ENCODE measurements at places on chromosomes 5 and 9.

GRCh38 chr9:108272349-108272899 is 583.4 kb downstream of the ACTL7B start:
- no peak for DNase-seq

GRCh38 chr9:78566521-78566920 is 269.6 kb downstream of the PSAT1 start:
- DNase-seq = no peak

GRCh38 chr9:113876993-113877368 is 872 bp downstream of the ZNF618 start:
- no peak for DNase-seq

GRCh38 chr5:174834081-174834480 is 109.7 kb downstream of the MSX2 start:
- no peak for DNase-seq

DNA sequence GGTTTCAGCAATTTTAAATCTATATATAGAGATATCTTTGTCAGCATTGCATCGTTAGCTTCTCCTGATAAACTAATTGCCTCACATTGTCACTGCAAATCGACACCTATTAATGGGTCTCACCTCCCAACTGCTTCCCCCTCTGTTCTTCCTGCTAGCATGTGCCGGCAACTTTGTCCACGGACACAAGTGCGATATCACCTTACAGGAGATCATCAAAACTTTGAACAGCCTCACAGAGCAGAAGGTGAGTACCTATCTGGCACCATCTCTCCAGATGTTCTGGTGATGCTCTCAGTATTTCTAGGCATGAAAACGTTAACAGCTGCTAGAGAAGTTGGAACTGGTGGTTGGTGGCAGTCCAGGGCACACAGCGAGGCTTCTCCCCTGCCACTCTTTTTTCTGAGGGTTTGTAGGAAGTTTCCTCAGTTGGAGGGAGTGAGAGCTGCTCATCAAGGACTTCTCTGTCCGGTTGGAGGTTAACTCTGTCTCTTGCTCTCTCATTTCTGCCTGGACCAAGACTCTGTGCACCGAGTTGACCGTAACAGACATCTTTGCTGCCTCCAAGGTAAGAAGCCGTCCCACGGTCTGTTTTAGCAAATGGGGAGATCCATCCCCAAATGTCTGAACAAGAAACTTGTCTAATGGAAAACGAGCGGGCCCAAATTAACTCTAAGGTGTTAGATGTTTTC is at the start of gene IL4:
Gene IL4, plus strand, starts transcription at position 51 of the 692 bp plus-strand sequence. Its CDS starts 62 bp downstream, at position 113.
- no peak for DNase-seq

- DNase-seq = no peak
Observed at GRCh38 chr5:52880541-52880940, 92.8 kb downstream of the ITGA1 start.

DNA sequence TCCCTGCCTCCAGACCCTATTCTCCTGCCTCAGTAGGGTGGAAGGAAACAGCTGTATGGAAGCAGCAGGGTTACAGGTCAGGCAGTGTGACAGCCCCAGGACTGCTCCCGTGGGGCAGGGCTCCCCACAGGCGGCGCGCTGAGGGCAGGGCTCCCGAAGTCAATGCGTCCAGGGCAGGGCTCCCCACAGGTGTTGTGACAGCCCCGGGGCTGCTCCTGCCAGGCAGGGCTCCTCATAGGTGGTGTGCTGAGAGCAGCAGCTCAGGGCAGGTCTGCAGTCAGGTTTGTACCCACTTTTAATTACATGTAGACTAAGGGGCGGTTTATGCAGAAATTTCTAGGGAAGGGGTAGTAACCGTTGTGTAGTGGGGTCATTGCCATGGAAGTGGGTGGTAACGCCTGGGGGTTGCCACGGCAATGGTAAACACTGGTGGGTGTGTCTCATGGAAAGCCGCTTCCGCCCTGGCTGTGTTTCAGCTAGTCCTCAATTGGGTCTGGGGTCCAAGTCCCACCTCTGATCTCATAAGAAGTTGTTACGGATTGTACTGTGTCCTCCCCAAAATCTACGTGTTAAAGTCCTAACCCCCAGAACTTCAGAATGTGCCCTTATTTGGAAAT is 16.7 kb upstream of the TERT start:
- DNase-seq = no peak

DNA sequence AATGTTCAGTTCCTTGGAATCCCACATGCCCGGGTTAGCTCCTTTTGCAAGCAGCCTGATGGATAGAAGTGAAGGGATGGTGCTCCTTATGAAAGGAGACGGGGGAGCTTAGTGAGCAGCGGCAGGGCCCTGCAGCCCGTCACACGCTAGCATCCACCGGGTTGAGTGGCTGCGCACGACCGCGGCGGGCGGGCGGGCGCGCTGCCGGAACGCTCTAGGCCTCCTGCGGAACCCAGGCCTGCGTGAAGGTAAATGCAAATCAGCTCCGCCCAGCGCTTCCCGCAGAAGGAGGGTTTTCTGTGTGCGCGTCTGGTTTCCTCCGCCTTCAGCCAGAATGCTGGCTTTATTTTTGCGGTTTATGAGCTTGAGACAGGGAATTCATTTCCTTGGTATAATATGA is 19.8 kb downstream of the IL12B start:
- no peak for DNase-seq

DNA sequence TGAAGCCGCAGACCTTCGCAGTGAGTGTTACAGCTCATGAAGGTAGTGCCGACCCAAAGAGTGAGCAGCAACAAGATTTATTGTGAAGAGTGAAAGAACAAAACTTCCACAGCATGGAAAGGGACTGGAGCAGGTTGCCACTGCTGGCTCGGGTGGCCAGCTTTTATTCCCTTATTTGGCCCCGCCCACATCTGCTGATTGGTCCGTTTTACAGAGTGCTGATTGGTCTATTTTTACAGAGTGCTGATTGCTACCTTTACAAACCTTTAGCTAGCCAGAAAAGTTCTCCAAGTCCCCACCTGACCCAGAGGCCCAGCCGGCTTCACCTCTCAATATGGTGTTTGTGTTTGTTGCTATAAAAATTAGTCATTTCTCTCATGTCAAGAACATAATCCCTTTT is 49.7 kb downstream of the RECK start:
- DNase-seq = no peak

GRCh38 chr9:86036555-86036954 is 62.8 kb downstream of the GOLM1 start:
- DNase-seq = no peak

GRCh38 chr5:56170557-56170956 is 62.6 kb downstream of the ANKRD55 start:
- no peak for DNase-seq

- DNase-seq = no peak
Observed at GRCh38 chr9:78921341-78921740, 624.4 kb downstream of the PSAT1 start.

DNA sequence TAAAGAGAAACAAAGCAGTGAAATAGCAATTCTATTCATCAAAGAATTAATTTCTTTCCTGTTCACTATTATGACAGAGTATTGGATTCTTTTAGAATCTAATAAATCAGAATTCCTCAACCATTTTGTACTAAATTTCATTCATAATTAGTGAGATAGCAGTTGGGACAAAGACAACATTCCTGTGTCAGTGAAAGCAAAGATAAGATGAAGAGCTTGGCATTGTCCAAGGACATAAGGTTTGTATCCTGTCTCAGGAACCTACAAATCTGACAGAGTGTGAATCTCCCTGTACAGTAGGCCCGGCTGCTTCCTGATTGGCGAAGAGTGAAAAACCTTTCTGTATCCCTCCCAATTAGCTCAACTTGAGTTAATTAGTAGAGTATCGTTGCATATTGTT is 349.1 kb downstream of the ISL1 start:
- DNase-seq = no peak

DNA sequence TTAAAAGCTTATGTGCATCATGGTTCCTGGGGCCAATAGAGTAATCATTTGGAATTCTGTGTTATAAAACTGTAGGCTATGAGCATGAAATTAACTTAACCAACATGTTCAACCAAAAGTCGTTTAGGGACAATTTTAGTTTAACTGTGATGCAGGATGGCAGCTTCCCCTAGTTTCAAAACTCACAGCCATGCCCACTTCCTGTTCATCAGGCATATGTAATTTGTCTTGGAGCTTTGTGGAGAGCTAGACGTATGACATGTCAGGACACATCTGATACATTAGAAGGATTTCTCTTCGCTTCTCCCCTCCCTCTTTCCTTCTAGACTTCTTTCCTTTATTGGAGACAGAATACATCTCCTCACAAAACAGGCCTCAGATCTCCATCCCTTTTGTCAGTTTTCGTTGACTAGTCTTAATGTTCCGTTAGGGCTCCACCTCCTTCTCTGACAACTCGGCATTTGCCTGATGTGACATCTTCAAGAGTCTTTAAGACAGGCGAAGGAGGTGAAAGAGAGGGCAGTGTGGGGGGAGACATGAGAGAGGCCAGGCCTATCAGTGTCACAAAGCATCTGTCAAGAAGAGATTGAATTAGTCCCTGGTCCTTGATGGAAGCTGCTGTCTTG is 176.0 kb downstream of the MSX2 start:
- no peak for DNase-seq

- DNase-seq = no peak
Observed at GRCh38 chr5:11780641-11781345, 123.5 kb downstream of the CTNND2 start.

- no peak for DNase-seq
Observed at GRCh38 chr5:89437450-89438435, 554.8 kb upstream of the MEF2C start.

DNA sequence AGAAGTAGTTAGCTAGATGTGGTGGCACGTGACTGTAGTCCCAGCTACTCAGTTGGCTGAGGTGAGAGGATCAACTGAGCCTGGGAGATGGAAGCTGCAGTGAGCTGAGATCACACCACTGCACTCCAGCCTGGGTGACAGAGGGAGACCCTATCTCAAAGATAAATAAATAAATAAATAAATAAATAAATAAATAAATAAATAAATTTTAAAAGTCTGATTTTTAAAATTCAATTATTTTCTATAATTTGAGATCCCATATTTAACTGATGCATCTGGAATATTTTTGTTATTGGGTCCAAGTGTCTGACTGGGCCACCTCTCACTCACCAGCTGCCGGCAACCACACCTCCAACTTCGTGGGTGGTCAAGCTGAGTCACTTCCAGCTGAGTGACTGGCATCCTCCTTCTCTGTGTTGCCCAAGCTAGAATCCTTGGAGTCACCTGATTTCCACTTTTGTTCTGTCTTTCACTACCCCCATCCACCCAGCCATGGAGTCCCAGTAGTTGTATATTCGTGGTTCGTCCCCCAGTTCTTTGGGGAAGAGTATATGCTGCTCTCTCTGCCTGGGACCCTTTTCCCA is 70.9 kb downstream of the EGFLAM start:
- no peak for DNase-seq

- DNase-seq = no peak
Observed at GRCh38 chr9:93086447-93087224, 9.4 kb upstream of the CARD19 start.

- DNase-seq = no peak
Observed at GRCh38 chr5:75028090-75028489, 24.3 kb downstream of the GCNT4 start.

- peak; percentile 72 for DNase-seq
Observed at GRCh38 chr9:92770360-92770995, 5.8 kb upstream of the BICD2 start.

GRCh38 chr5:127028822-127029457 is 1.4 kb downstream of the MARCHF3 start:
- DNase-seq = peak; percentile 22
